CD4-positive, alpha-beta T cell treated with Interleukin-21 for 1 hour (primary cell): ENCODE measurements at places on chromosomes 6 and 20.

GRCh38 chr20:20551409-20551808 is 161.0 kb downstream of the RALGAPA2 start:
- no peak for DNase-seq

DNA sequence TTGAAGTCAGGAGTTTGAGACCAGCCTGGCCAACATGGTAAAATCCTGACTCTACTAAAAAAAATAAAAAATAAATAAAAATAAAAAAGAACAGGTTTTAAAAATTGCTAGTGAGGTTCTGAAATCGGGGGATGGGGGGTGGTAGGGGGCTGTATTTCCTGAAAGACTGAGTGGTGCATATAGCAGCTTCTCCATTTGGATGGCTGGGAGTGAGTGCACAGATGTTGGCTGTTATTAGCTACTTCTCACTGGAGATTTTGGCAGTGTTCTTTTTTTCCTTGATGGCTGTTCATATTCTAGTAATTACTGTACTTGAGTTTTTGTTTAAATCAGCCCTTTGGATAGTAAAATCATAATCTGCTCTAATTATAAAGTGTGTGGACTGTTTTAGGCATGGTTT is 79.8 kb downstream of the RTN4IP1 start:
- DNase-seq = no peak

GRCh38 chr6:15242937-15243614 is 2.8 kb upstream of the JARID2 start:
- DNase-seq = no peak

- no peak for DNase-seq
These were observed 225.1 kb upstream of the MANEA start for GRCh38 chr6:95352064-95352795.

GRCh38 chr20:7493311-7493710 is 446.9 kb downstream of the HAO1 start:
- no peak for DNase-seq

- DNase-seq = no peak
These were observed 12.9 kb downstream of the MDGA1 start for GRCh38 chr6:37684801-37685200.

GRCh38 chr6:84269947-84270733 is 42.7 kb upstream of the CEP162 start:
- DNase-seq = no peak

DNA sequence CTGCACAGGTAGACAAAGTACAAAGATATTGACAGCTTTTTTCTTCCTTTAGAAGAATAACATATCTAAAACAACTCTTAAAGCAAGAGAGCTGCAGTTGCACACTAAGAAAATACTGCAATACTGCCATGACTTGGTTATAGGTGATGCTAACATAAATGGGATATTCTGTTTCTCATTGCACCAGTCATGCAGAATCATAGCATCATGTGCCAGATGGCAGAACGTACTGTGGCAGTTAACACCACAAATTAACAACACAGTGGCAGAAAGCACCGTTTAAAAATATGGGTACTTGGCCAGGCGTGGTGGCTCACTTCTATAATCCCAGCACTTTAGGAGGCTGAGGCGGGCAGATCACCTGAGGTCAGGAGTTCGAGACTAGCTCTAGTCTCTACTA is 7.4 kb downstream of the ASXL1 start:
- DNase-seq = no peak

DNA sequence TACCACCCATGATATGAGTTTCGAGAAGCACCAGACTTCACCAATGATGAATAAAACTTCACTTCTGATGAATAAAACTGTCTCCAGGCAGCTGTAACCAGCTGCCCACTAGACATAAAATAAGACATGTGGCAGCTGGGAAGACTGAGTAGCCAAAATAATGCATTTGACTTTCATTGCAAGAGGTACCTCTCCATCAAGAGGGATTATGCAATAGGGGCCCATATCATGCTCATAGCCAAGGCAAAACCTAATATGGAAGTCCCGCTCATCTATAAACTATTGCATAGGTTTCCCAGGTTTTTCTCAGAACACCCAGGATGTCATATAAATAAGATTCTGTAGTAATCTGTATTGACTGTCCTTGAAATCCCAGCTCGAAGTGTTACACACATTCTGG is 155.5 kb downstream of the SIM1 start:
- no peak for DNase-seq

- peak; percentile 56 for DNase-seq
These were observed 12.7 kb upstream of the PRELID3B start for GRCh38 chr20:59055302-59055701.

DNA sequence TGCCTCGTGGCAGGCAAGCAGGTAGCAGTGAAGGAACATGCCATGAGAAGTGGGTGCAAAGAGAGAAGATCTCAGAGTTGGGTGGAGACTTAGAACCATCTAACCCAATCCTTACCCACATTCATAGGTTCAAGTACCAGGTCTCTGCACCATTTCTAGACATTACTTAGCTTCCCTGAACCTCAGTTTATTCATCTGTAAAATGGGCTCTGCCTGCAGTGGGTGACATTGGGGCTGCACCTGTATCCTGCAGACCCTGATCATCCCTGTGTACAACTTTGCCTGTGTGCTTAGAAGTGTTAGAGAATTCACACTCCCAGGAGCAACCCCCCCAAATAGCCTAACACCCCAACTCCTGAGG is 42.7 kb downstream of the SNX5 start:
- no peak for DNase-seq

DNA sequence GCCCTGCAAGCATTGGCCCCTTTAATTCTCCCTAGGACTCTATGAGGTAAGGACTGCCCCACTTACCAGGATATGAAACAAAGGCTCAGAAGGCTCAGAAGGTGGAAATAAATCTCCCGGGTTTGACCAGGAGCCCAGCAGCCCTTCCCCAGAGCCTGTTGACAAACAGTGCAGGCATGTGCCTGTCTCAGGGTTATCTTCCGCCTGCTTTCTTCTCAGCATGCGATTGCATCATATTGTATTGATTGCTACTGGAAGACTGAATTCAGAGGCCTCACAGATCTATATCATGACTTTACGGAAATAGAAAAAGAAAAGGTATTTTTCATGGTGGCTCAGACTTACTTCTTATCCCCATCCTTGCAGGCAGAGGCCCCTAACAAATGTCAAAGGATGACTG is 92.7 kb downstream of the PHACTR3 start:
- no peak for DNase-seq

DNA sequence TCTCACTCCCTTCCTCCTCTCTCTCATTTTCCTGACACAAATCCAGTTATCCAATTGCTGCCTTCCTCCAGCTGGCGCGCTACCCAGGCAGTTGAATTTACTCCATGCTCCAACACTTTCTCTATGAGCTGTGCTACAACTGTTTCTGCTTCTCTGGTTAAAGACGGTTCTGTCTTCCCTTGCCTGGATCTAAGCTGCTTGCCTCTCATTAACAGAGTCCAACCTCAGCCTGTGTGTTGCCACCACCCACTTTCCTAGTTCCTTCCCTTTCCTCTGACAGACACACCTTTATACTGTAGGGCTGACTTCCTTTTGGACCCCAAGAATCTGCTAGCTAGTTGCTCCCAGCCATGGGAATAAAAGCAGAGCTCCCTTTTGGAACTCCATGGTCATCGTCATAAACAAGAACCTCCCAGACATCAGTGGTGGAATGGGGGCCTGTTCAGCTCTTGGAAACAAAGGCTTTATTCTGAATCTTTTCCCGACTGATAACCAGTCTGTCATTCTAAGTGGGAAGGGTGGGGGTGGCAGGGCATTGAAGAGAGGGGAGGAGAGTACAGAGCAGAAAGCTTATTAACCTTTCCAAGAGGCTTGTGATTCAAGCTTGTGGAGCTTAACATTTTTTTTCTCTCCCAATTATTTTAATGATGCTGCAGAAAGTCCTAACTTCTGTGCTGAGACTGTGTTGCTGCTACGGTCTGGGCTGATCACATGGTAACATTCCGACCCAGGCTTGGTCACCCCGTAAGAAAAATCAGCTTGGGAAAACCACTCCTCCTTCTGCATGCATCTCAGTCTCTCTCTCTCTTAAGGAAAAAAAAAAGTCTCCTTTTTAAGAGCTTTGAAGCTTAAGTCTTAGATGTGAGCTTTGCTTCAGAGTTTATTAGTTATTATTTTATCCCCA is 31.3 kb upstream of the BMP2 start:
- no peak for DNase-seq

- no peak for DNase-seq
These were observed 851.0 kb upstream of the FLRT3 start for GRCh38 chr20:15188415-15188814.

DNA sequence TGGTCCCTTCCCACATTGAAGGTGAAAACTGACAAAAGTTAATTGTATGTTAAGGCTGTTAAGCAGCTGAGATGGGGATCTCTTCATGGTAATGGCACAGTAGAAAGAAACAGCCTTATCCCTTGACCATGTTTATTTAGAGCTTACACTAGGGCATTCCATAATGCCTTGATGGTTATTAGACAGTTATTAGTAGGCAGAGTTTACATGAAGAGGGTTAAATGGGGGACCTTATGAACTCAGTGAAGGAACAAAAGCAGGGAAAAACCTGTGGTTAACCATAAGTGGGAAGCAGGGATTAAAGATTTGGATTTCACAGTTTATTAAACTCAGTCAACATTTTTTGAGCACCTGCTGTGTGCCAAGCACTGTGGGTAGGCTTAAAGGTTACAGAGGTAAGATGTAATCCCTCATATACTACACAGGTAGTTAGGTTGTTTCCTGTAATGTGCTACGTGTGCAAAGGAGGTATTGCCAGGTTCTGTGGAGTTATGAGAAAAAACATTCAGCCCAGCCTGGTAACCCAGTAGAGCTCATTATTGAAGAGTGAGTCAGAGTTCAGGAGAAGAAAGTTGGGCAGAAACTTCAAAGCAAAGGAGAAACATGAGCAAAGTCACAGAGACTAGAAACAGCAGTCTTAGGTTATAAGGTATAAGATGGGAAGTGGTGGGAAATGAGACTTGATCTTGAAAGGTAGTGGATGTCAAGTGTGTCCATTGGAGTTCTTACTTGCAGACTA is 32.3 kb upstream of the GNRH2 start:
- no peak for DNase-seq

DNA sequence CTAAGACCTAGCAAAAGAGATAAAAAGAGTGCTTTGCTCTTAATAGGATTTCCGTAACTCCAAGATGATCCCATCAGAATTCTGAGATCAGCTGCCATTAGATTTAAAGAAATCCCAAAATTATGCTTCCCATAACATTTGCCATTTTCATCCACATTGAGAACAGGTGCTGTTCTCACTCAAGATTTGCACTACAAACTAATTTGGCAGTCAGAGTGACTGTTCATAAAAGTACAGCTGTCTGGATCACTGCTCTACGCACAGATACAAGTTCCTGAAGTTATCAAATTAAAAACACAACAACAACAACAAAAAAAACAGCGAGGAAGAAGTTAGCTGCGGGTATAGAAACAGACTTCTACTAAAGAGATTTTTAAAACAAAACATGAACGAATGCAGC is 58.1 kb downstream of the ASCC3 start:
- no peak for DNase-seq

DNA sequence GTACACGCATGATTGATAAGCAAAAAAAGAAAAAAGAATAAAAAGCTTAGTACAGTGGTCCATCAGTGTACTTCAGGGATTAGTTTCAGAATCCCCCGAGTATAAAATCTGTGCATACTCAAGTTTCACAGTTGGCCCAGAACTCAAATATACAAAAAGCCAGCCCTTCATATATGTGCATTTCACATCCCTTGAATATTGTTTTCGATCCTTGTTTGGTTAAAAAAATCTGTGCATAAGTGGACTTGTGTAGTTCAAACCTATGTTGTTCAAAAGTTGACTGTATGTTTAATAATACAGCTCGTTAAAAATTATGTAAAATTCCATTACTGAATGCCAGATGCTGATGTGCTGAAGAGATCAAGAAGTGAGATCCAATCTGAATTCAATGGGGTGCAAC is 54.2 kb downstream of the LHFPL5 start:
- no peak for DNase-seq

- DNase-seq = no peak
These were observed 510.8 kb downstream of the PTPRT start for GRCh38 chr20:42678895-42679294.

DNA sequence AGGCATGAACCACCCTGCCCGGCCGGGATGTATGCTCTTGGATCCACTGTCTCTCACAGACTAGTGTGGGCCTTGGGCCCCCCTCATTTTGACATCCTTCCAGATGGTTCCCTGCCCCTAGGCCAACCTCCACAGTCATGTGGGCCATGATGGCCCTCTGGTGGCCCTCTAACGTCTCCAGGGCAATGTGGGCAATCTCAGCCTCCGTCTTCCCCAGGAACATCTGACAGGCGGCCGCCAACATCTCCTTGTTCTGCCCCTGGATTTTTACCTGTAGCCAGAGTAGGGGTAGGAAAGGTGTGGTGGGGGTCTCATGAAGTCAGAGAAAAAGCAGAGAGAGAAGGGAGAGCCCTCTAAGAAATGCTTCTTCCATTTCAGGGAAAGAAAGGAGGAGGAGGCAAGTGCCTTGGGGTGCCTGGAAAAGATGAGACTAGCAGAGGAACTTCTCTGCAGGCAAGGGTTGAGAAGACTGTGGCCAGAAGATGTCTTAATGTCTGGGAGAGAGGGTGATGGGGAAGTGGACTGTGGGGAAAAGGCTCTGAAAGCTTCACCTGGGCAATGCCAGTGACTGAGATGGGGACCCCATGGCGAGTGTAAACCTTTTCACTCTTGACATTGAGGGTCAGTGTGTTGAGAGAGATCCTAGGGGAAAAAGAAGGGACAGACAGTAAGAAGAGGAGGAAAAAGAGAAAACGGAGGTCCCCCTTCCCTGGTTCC is 1.3 kb downstream of the FLOT1 start:
- no peak for DNase-seq

DNA sequence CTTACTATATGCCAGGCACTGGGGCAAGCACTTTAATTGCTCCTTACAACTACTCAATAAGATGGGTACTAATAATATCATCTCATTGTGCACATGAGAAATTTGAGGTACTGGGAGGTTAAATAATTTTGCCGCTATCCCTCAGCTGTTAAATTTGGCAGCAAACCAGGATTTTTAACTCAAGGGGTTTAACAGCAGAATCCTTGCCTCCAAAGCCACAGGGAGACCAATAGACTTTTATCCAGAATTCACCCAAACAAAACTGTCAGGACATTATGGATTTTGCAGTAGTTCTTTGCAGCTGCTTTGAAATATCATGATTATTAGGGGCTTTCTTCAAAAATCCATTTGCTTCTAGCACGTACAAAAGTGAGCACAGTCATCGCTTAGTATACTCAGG is 136.2 kb downstream of the RPS12 start:
- DNase-seq = no peak

DNA sequence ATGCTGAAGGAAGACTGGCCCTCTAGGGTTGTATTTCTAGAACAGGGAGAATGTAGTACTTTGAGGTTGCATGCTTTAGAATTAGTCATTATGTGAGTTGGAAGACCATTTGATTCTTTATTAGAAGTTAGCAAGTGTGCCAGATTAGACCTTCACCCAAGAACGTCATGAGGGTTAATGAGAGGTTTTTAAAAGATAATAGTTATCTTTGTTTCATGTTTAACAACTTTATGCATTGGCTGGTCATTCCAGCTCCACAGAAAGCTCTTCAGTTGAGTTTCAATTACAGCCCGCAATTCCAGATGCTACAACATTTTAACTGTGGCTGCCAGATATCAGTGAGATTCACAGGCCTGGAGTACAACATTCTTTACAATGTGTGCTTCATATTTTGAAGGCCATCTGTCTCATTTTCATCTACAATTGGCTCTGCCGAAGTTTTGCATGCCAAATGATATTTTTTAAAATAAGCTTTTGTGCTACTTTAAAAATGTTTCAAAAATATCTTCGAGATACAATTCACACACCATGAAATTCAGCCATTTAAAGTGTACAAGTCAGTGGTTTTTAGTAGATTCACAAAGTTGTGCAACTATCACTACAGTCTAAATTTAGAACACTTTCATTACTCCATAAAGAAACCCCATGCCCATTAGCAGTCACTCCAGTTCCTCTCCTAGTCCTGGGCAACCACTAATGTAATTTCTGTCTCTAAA is 61.1 kb upstream of the FBXO30 start:
- DNase-seq = no peak
